Hematopoietic multipotent progenitor cell (in vitro differentiated cells): ENCODE measurements at places on chromosomes 13 and 19. TPM values are rescaled to one million over a fixed set of nuclear protein-coding genes. Genes with fewer than 3 reads are reported as not detected.

Gene SYDE1
- total RNA-seq: 6.2 TPM

GRCh38 chr19:18494267-18494607 is 27.6 kb downstream of the ELL start:
- DNase-seq: no peak

DNA sequence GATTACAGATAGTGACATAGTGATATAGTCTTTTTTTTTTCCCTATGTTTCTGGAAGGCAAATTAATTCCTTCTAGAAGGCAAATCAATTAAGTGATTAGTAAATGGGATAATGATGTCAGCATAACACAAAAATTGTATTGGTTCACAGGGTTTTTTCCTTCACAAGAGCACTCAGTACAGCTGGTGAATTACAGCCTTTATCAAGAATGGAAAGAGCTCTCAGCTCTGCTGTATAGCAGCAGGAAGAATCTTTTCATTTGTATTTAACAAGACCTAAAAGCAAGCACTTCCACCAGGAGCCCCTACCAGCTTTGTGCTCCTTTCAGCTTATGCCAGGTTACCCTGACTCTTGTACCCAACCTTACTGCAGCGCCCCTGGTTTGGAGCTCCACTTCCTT is 90.8 kb downstream of the SERP2 start:
- peak; percentile 10 for DNase-seq

DNA sequence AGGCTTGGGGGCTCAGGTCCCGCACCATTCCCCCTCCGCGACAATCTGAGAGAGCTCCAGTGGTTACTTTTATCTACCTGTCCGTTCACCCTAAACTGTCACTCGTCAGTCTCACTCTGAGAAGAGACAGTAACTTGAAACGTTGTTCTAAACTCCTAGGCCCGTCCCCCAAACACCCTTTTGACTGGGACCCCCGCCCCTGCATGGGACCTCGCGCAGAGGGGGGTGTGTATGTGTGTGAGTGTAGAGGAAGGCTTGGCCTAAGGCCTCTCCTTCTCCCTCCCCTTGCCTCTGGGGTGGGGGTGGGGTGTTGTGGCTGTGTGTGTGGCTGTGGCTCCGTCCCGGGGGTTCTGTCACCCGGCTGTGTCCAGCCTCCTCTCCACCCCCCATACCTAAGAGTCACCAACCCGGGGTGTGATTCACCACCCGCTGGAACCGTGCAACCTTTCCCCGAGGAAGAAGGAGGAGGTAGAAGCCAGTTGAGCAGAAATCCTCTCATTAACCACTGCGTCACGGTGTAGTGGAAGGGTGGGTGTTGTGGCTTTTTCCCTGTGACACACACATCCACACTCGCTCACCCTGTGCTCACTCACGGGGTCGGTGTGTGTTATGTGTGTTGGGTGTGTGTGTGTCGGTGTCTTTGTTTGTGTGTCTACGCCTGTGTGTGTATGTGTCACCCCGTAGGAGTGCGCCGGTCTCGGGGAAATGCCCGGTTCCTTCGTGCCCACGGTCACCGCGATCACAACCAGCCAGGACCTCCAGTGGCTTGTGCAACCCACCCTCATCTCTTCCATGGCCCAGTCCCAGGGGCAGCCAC is 2.4 kb downstream of the FOSB start:
- no peak for DNase-seq

DNA sequence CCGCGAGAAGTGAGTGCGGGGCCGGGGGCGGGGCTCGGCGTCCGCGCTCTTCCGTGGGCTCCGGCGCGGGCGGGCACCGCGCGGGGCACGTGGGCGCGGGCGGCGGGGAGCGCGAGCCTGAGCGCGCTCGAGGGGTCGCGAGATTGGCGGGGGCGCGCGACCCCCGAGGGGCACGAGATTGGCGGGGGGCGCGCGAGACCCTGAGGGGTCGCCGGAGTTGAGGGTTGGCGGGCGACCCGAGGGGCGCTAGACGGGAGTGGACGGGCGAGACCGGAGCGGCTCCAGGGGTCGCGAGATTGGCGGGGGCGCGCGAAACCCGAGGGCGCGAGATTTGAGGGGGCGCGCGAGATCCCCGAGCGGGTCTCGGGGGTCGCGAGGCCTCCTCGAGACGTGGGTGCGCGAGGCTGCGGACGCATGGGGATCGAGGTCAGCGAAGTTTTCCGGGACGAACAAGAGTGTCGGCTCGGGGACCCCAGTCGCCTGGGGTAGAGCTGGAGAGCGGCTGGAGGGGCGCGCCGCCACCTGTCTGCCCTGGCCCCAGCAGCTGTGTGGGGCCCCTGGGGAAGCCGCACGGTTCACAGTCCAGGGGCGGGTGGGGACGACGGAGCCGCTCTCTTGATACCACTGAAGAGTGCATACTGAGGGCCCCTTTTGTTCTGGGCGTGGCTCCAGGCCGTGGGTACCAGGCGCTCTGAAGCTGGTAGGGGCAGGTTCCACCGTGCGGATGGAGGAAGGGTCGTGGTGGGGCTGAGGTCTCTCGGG is 682 bp downstream of the SSBP4 start:
- DNase-seq: peak; percentile 60

DNA sequence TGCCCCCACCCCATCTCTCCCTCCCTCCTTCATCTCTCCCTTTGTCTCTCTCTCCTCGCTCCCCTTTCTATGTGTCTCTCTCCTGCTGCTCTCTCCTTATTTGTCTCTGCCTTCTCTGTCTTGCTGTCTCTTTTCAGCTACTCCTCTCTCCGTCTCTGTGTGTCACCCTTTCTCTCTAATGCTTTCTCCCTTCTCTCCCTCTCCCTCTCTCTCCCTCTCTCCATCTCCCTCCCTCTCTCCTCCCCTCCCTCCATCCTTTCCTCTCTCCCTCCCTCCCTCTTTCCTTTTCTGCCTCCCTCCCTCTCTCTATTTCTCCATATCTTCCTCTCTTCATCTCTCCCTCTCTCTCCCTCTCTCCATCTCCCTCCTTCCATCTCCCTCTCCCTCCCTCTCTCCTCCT is 682 bp downstream of the ATP4A start:
- no peak for DNase-seq
